ENCODE measurements at places on chromosomes 3 and 15.

GRCh38 chr15:100350434-100351226 is 8.9 kb upstream of the ADAMTS17 start:
- DNase-seq, result no peak

DNA sequence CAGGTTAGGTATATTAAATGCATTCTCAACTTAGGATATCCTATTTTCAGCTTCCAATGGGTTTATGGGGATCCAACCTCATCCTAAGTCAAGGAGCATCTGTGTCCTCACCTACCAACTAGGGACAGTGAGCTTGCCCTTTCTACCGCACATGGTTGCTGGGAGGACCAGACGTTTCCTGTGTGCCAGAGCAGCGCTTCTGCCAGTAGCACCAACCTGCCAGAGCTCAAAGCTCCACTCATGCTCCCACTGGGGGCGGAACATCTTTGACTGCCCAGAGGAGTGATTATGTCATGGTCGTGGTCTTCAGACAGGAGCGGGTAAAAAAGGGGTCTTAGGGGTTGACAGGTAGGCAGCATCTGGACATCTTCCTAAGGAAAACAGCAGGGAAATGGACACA is 24.7 kb downstream of the XPC start:
- no peak for DNase-seq

GRCh38 chr15:74873036-74873755 is at the start of gene SCAMP2:
TSS of gene SCAMP2 (minus strand) at chr15:74873365. CDS start at chr15:74873255, 110 bp downstream.
- peak; percentile 82 for DNase-seq

GRCh38 chr3:78257951-78258530 is 1218.1 kb downstream of the ROBO2 start:
- DNase-seq, result no peak

DNA sequence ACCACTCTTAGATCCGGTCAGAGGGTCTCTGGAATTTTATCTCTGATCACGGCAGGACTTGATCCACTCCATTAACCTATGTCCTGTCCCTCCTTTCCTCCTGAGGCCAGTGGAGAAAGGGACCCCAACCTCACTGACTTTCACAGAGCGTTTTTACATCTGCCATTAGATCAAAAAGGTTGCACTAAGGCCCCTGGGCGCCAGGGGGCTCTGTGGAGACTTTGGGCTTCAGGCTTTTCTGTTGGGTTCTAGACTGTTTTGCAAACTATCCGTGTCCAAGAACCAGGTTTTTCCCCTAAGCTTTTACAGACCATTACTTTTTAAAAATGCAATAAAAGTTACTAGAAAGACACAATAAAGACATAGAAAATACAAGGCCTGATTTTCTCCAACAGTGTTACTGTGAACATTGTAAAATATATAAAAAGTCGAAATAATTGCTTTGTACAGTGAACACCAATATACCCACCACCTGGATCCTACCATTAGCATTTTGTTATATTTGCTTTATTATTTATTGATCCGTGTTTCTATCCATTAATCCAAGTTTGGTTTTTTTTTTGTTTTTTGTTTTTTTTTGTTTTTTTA is 159.7 kb downstream of the POLR2M start:
- peak; percentile 29 for DNase-seq

DNA sequence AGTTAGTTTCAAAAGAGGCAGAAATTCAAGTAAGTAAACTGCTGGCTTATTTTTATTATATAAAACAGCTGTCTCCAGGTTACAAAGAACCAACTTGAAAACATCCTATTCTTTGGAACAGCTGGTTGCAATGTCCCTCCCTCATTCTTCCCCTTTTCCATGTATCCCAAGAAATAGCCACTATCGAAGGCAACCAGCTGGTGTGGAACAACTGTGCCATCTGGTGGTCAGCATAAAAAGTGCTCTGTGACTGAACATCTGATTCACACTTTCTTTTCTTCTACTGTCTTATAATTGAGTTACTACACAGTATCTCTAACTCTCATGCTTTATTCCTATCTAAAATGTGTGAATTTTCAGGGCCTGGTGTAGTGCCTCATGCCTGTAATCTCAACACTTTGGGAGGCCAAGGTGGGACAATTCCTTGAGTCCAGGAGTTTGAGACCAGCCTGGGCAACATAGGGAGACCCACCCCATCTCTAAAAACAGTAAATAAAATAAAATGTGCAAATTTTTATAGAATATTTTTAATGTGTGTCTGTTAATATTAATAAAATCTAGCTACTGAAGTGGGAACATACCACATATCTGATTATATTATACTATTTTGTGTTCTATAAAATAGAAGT is 9.6 kb downstream of the OSBPL11 start:
- peak; percentile 16 for DNase-seq

- DNase-seq, result no peak
Observed at GRCh38 chr15:70344666-70345065, 246.9 kb upstream of the TLE3 start.

DNA sequence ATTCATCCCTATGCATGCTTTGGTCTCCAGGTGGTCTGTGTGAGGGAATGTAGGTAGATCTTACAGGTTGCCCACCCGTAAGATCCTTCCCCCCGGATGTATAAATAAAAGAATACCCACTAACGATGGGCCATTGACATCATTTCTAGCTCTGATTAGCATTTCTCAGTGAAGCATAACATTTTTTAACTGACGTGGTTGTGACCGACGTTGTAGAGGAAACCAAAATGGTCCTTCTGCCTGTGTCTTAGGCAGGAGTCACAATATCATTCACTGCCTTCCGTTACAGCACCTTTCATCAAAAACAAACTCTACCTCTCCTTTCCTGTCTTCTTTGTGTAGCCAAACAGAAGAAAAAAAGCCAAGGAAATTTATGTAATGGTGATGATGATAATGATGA is 27.3 kb upstream of the UMPS start:
- DNase-seq, result no peak

DNA sequence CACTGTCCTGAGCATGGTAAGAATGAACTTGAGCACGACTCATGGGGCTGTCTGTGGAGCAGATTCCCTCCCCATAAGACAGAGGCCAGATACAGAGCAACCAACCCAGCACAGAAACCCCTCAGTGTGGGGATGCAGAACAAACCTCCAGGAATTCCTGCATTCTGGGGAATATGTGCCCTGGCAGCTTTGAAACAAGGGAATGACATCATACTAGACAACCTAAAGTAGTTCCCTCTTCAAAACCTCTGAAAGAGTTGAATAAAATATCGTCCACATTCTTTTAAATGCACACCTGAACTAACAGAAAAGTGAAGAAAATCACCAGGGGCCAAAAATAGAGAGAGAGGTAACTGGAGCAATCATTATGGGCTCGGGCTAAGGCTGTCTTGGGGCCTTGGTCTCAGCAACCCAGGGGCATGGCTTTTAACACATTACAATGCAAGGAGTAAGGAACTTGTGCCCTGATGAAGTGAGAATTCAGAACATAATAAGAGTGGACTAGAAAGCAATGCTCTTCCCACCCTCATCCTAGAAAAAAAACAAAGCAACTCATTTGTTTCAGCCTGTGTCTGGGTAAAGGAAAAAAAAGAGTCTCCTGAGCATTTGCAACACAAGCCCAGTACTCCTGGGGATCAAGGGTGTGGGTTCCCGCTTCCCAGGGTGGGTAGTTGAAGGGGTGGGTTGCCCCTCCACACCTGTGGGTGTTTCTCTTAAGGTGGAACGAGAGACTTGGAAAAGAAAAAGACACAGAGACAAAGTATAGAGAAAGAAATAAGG is 43.9 kb downstream of the ADIPOQ start:
- no peak for DNase-seq

- no peak for DNase-seq
Observed at GRCh38 chr3:23633261-23633960, 172.3 kb upstream of the UBE2E1 start.

DNA sequence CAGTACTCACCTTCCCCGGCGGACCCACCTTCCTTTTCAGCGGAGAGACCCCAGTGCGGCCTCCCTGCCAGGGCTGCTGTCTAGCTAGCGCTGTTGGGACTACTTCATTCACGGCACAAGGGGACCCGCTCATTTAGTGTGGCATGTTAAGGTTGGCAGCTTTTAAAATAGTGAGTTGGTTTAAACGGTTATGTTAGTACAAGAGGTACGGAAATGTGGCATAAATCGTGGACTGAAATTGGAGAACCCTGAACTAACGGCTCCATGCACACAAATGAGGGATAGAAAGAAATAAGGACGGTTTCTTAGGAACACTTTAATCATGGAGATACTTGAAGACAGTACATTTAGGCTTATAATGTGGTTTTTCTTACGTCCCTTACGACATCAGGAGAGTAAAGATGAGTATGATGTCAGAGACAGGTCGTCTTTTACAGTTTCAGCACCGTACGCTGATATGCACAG is 752 bp downstream of the CEP63 start:
- no peak for DNase-seq

- peak; percentile 14 for DNase-seq
Observed at GRCh38 chr3:58630076-58630709, 36.4 kb downstream of the FAM3D start.

DNA sequence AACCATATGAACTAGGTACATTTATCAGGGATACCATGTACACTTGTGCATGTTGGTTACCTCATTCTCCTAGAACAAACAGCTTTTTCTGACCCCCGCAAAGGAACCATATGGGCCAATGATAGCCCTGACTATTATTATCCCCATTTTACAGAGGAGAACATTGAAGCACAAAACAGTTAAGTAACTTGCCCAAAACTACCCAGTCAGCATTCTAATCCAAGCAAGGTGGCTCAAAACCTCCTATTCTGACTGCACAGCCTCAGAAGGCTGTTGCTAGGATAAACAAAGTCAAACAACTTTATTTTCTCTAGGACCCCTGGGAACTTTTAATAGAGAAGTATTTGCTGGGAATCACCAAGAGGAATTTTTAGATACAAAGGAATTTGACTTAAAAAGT is 36.7 kb downstream of the CFAP44 start:
- no peak for DNase-seq

- DNase-seq, result no peak
Observed at GRCh38 chr3:28624084-28624483, 275.5 kb upstream of the AZI2 start.

DNA sequence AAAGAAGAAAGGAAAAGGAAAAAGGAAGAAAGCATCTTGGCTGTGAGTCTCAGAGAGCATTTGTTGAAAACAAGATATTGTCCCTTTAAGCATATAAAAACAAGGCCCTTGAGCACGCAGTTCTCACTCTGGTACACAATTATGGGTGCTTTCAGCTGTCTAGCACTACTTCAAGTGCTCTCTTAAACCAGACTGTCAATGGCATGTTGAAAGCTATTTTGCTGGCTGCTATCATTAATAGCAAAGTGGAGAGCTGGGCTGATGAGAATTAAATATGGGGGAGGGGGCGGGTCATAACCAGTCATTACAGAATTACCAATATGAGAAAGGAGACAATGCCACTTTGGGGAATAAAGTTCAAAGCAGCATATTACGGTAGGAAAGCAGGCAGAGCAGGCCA is 9.3 kb downstream of the TLE3 start:
- DNase-seq, result no peak

DNA sequence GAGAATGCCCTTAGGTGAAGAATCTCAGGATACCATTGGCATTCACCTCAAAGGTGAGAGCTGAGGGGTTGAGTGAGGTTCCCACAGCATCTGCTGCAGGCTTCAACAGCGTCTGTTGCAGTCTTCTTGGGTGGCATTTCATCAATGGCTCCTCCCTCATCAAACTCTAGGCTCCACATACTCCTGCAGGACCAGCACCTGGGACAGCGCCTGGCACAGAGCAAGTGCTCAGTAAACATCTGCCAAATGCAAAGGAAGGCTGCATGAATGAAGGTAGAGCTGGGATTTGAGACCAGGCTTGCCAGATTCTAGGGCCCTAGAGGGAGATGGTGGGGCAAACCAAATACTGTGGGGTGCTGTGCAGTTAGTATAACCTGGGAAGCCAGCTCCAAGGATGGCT is 9.6 kb downstream of the TRH start:
- DNase-seq, result no peak

DNA sequence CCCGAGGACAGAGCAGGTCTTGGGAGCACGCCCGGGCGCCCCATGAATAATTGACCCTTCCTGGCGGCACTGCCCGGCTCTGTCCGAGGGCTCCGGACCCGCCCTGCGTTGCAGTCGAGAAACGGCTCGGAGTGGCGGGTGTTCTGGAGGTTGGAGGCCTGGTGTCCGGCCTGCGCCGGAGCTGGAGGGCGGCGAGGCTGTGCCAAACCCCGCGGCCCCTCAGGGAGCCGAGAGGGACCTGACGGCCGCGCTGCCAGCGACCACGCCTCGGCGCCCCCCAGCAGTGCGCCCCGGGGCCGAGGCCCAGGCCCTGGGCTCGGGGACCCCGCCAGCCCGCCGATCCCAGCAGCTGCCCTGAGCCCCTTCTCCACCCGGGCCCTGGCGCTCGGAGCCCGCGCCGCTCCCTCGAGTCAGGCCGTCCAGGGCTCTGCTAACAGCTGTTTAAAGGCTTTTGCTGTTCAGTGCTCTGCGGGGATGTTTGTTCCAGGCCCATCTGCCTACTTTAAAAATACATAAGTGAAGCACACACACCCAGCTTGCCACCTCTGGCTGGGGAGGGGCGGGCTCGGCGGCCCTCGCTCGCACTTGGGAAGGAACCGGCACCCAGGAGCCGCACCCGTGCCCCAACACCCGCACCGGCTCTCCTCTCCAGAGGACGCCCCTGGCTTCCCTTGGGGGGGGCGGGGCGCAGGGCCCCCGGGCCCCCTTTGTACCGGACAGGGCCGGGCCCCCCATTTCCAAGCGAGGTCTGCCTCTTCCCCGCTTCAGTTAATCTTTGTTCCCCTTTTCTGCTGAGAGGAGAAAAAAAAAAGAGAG is 730 bp upstream of the ZNF710 start:
- no peak for DNase-seq

GRCh38 chr3:141275032-141275422 is 43.4 kb downstream of the PXYLP1 start:
- no peak for DNase-seq

- no peak for DNase-seq
Observed at GRCh38 chr3:185931777-185932612, 5.8 kb downstream of the TRA2B start.

DNA sequence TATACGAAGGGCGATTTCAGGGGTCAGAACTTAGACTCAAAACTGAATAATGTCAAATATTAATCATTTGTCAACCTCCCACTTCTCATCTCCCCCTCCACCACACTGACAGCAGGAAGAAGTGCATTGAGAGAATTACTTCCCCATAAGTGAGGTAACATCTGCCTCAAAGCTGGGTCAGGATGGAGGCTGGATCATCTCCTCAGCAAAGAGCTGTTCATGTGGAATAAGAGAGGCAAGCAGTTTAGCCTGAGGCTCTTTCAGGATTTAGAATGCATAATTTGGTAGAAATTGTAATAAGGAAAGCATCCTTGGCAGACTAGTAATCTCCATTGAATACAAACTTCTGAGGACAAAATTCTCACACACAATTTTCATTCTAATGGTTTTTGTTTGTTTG is 512.1 kb downstream of the ROBO1 start:
- DNase-seq, result no peak

- no peak for DNase-seq
Observed at GRCh38 chr3:141011997-141012262, 39.2 kb upstream of the SPSB4 start.

- DNase-seq, result no peak
Observed at GRCh38 chr3:98542623-98543022, 10.8 kb downstream of the GPR15 start.

Data from stimulated activated CD4-positive, alpha-beta T cell treated with anti-CD3 and anti-CD28 coated beads, TNF-alpha, amount 100 ng/mL, for 4 hours (primary cell).